Umbilical cord (tissue), 2 donors: ENCODE measurements at places on chromosomes 3 and 15.
A peak's percentile ranks its signal among the peaks of the same experiment; 100 is the strongest.

- DNase-seq: no peak
These were observed 124.1 kb downstream of the NR2E3 start for GRCh38 chr15:71934446-71934845.

DNA sequence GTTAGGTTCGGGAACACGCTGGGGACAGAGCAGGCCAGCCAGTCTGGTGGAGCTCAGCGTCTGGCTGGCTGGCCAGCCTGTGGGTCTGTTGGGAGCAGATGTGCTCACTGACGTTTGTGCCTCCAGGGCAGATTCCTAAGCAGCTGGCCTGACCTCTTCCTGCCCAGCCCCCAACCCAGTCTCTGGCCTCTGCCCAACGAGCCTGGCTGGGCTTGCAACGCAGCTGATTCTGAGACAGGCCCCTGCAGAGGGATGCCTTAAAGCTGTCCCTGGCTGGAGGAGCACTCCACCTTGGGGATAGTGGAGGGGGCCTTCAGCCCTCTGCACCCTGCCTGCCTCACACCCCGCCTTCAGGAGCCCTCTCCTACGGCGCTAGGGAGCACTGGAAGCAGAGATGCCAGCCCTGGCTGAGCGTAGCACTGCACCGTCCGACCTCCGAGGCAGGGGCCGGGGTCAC is 46.0 kb downstream of the KLF13 start:
- peak; percentile 39 for DNase-seq

DNA sequence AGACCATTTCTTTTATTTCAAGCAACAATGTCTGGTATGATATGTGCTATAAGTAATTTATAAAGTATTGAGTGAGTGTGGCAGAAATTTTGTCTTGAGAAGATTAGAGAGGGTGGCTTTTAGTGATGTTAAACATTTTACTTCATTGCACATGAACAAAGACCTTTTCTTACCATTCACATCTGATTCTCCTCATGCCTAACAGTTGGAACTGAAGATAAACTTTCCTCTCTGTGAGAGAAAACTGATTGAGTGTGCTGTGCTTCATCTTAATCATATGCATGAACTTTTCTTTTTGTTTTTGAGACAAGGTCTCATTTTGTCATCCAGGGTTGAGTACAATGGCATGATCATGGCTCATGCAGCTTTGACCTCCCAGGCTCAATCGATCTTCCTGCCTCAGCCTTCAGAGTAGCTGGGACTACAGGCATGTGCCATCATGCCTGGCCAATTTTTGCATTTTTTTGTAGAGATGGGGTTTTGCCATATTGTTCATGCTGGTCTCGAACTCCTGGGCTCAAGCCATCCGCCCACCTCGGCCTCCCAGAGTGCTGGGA is 377.7 kb upstream of the GOLIM4 start:
- DNase-seq: no peak

GRCh38 chr15:49877117-49877872 is 241.7 kb downstream of the ATP8B4 start:
- peak; percentile 69 for DNase-seq

GRCh38 chr15:48722764-48723661 is 77.5 kb upstream of the FBN1 start:
- DNase-seq: peak; percentile 64

DNA sequence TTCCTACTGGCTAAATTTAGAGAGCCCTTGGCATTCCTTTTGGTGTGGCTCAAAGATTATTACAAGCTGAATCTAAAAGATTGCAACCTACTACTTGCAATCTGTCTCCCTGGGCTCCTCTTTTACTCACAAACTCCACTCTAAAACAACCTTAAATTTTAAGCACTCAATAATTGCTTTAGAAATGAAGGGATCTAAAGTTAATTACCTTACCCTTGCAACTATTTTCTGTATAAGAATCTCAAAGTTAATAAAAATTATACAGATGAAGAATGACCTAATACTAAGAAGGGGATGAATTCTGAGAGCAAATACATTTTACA is 60.2 kb downstream of the ESYT3 start:
- no peak for DNase-seq

DNA sequence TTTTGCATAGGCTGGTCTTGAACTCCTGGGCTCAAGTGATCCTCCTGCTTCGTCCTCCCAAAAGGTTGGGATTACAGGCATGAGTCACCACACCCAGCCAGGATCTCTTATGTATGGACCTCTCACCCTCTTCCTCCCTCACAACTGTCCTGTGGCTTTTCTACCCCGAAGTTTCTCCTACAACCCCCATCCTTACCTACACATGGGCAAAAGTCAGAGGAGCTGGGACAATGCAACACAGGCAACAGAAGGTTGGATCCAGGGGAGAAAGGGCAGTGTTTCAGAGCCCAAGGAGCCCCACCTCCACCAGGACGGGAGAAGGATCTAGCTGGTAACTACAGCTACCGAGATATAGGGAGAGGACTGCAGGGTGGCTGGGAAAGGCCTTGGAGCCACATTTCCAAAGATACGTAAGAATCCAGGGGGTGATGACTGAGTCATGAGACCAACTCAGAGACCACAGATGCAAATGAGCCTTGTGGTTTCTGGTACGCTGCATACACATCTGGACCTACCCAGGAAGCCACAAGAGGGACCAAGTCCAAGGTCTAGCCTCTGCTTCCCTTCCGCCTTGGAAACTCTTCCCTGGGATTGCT is 13.6 kb downstream of the IGDCC4 start:
- DNase-seq: no peak

- DNase-seq: peak; percentile 12
These were observed 127.0 kb downstream of the TFDP2 start for GRCh38 chr3:142022381-142022780.

- DNase-seq: peak; percentile 56
These were observed 530.6 kb upstream of the IL12A start for GRCh38 chr3:159458010-159458409.

DNA sequence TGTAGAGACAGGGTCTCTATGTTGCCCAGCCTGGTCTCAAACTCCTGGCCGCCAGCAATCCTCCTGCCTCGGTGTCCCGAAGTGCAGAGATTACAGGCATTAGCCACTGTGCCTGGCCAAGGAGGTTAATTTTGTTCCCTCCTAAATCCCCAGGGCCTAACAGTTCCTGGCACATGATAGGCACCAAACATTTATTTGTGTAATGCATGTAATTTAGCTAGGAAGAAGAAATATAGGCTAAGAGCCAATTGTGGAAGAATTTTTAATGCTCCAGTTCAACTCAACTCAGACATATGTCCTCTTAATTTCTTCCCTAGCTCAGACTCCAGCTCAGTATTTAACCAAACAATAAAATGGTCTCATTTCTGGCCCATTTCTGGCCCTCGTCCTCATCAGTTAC is 7.7 kb upstream of the ZNF592 start:
- no peak for DNase-seq

DNA sequence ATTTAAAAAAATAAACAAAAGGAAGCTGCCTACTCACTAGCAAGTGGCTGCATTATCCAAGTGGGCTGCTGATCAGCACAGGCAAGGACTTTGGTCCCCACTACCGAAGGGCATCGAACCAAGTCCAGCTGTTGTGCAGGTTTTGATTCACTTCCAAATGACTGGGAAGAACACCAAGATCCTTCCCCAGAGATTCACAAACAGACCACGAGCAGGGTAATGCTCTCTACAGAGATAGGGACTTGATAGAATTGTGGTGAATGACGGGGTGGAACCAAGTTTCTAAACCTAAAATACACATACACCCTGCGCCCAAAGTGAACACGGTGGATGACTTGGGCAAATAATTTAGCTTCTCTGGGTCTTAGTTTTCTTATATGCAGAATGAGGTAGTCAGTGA is 203.7 kb upstream of the ICE2 start:
- no peak for DNase-seq

DNA sequence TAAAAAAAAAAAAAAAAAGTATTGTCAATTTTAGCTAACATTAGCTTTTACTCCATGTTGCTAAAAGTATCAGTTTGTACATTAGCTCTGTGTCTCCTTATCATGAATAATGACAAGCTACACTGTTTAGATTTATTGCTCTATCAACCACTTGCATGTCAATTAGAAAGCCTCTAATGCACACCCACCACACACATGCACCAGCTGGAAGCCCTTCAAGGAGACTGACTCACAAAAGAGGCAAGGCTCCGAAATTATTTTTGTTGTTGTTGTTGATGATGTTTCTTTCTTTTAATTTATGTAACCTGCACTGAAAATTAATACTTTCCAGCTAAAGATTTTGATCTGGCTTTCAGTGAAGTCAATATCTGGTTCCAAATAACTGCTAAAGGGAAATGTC is 71.5 kb downstream of the ETFA start:
- no peak for DNase-seq

DNA sequence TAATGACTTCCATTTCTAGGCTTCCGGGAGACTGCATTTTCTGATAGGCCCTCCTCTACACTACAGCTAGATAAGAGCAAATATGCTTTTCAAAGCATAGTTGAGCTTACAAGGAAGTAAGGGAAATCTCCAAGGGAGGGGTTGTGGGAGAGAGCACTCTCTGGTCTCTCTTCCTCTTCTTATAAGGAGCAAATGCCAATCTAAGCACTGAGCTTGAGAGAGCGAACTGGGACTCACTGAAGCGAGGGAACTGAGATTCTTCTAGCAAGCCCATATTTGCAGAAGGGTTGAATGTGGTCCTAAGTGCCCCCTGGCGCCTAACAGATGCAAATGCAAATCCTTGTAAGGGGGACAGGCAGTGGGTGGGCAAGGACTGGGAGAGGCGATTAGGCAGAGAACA is 164.8 kb downstream of the ERC2 start:
- peak; percentile 86 for DNase-seq

- no peak for DNase-seq
These were observed 843 bp downstream of the ATG7 start for GRCh38 chr3:11272906-11273574.

DNA sequence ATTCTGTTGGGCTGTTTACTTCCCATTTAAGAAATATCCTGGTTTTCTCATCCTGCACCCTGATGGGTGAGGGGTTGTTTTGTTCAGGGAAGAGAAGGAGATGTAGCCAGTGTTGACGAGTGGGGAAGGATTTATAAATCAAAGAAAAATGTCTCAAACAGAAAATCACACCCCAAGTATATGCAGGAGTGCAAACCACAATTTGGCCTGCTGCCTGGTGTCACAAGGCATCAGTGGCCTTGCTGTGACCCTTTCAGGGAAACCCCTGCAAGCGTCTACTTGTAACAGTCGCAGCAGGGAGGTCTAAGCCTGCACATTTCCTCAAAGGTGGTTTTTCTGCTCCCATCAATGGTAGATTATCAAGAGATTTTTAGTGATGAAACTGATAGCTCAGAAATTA is 132.6 kb upstream of the LRRN1 start:
- DNase-seq: no peak

GRCh38 chr3:126394179-126394976 is at the start of gene CFAP100:
CFAP100 (plus strand) TSS chr3:126394909; CDS start chr3:126396001, 1,092 bp downstream.
- peak; percentile 75 for DNase-seq

- no peak for DNase-seq
These were observed 108.4 kb downstream of the MBNL1 start for GRCh38 chr3:152377184-152377570.

DNA sequence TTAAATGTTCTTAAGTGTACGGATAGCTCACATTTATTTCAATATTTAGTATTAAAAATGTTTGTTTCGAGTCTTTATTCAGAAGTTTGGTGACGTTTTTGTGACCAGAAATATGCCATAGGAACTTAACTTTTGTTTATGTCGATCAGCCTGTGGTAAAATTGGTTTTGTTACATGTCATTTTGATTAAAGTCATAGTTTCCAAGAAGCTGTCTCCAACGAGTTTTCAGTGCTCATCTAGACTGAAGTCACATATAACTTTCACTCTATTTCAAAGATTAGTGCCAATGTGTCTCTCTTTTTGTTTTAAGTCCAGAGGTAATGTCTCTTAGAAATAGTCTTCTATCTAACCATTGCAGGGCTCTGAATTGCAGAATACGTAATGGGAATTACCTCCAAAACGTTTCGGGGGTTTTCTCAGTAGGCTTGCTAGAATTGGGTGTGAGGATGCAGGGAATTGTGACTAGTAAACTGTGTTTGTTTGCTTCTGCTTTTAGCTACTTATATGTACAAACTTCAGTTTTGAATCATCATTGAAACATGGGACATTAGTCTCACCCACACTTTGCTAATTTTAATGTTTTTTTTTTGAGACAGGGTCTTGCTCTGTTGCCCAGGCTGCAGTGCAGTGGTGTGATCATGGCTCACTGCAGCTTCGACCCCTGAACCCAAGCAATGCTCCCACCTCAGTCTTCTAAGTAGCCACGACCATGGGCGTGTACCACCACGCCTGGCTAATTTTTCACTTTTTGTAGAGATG is 3.0 kb downstream of the BUB1B start:
- DNase-seq: no peak

DNA sequence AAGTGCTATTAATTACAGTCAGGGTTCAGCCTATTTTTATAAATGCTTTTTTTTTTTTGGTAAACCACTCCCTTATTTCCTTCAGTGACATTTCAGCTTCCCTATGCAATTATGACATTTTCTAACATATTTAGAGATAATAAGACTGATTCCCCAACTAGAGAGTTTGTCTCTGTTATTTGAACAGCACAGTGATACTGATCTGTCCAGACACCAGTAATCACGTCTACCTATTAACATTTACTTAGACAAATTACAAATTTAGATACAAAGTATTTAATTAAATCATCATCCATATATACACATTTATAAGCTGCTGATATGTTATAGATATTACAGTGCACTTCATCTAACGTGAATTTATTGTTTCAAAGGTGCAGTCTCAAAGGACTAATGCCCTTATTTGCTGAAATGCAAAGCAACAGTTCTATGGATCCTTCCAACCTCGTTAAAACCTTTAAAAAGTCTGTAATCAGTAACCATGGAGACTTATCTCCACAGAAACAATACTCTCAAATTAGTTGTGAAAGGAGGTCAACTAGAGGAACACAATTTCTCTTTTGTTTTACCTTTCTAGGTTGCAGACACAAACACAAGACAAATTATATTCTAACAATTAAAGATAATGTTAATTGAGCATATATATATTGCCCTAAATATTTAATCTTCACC is 1531.1 kb downstream of the SI start:
- no peak for DNase-seq

DNA sequence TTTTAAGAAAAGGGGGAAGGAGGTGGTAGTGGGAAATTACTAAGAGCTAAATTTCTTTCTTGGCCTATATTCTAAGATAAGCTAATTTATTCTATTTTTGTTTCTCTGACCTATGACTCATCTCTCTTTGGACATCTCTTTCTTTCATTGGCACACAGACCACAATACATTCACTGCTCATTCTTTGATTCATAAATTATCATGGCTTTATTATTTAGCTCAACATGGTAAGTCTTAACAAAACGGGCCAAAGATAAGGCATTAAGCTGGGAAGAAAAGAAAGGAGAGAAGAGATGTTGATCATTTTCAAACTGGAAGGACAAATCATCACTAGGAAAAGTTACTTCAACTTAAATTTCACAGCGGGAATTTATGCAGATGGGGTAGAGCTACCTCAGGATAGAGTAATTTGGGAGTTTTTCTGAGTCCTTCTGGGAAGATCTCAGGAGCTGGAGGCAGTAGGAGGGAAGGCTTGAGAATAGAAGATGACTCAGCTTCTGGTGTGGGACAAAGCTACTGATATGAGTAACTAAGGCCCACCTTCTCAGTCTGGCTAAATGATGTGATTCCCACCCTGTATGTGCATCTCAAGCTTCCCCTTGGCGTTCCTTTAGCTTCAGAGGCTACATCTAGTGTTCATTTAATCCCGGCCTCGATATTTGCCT is 7.5 kb upstream of the ALCAM start:
- no peak for DNase-seq
